ENCODE measurements at places on chromosomes 13 and 19.

DNA sequence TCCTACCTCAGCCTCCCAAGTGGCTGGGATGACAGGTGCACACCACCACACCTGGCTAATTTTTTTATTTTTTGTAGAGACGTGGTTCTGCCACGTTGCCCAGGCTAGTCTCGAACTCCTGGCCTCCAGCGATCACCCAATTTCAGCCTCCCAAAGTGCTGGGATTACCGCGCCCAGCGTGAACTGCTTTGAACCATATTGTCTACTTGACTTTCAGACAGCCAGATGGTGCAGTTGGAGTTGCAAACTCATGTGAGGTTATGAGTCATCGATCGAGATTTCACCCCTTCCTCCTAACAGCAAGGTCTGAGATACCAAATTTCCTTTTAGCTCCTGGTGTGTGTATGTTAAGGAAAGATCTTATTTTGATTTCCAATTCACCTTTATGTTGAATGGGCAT is 2.7 kb downstream of the SLC27A1 start:
- no peak for DNase-seq

- no peak for DNase-seq
Measured at GRCh38 chr13:73335944-73336343, 277.1 kb downstream of the KLF5 start.

- DNase-seq: no peak
Measured at GRCh38 chr13:42551611-42552010, 22.3 kb upstream of the TNFSF11 start.

- DNase-seq: no peak
Measured at GRCh38 chr13:33910255-33910654, 92.3 kb downstream of the RFC3 start.

- DNase-seq: no peak
Measured at GRCh38 chr19:31334849-31335624, 14.2 kb downstream of the TSHZ3 start.

- no peak for DNase-seq
Measured at GRCh38 chr13:47508527-47509228, 492.4 kb downstream of the SUCLA2 start.

- DNase-seq: no peak
Measured at GRCh38 chr13:21450936-21451335, 8.2 kb downstream of the ZDHHC20 start.

GRCh38 chr13:83940742-83941141 is 58.5 kb upstream of the SLITRK1 start:
- DNase-seq: no peak

- DNase-seq: no peak
Measured at GRCh38 chr13:40207001-40207478, 459.4 kb downstream of the FOXO1 start.
